ENCODE measurements at places on chromosomes 16 and 17. TPM values are rescaled to one million over a fixed set of nuclear protein-coding genes. Genes with fewer than 3 reads are reported as not detected.

Gene ABCA6
- 0.93 TPM for total RNA-seq

Gene SLC5A10
- 0.07 TPM for total RNA-seq

Gene ERI2
- total RNA-seq: 32.2 TPM

Gene IGFALS
- total RNA-seq: not detected

Gene CCL2
- not detected for total RNA-seq

Gene CFDP1
- 54.0 TPM for total RNA-seq

Gene CPNE2
- 18.9 TPM for total RNA-seq

Gene FGF11
- total RNA-seq: 19.1 TPM

Gene FOXF1
- total RNA-seq: not detected

Gene ACSM2A
- total RNA-seq: not detected

Gene TIGD7
- total RNA-seq: 7.9 TPM

Gene GP1BA
- not detected for total RNA-seq

Gene NRN1L
- 0.21 TPM for total RNA-seq

Gene EXOC3L1
- total RNA-seq: not detected

Gene ATP1B2
- total RNA-seq: not detected

Gene KCTD19
- not detected for total RNA-seq

Gene RAP1GAP2
- total RNA-seq: 15.7 TPM

Gene CORO1A
- 1.0 TPM for total RNA-seq

Gene KRT20
- total RNA-seq: not detected

Gene SMIM36
- not detected for total RNA-seq

Gene HAGHL
- total RNA-seq: 18.4 TPM

Gene UMOD
- total RNA-seq: not detected

Gene KRTAP4-6
- total RNA-seq: not detected

Gene RNU2-1
- not detected for total RNA-seq

Gene PDILT
- total RNA-seq: not detected

Gene DNAH3
- 0.50 TPM for total RNA-seq

Gene OR1A2
- not detected for total RNA-seq

Gene TMEM100
- total RNA-seq: not detected

Gene SPN
- not detected for total RNA-seq

Gene SLC25A39
- 133 TPM for total RNA-seq

Gene CX3CL1
- under 0.01 TPM for total RNA-seq

Gene PPY
- total RNA-seq: not detected

Gene ITGA2B
- total RNA-seq: 0.07 TPM

Gene CALB2
- total RNA-seq: 0.21 TPM

Gene CRYM
- 0.68 TPM for total RNA-seq

Gene SLC4A1
- total RNA-seq: not detected

Gene LPO
- 0.21 TPM for total RNA-seq

Gene TMC8
- 0.21 TPM for total RNA-seq

Gene SLC5A2
- not detected for total RNA-seq

Gene PABPN1L
- not detected for total RNA-seq

Gene TBC1D3H
- total RNA-seq: not detected

Gene SLC5A11
- not detected for total RNA-seq

Gene KRT15
- 38.3 TPM for total RNA-seq

Gene KIFC3
- 47.5 TPM for total RNA-seq

Gene CPHXL2
- total RNA-seq: not detected

Gene FZD2
- total RNA-seq: 0.34 TPM

All from nasal cavity respiratory epithelium epithelial cell of viscerocranial mucosa (primary cell).